RPMI8226 (cell line): ENCODE measurements at places on chromosomes 2 and 18.

GRCh38 chr2:42178335-42178734, 9.2 kb downstream of the EML4 start:
- DNase-seq = no peak

DNA sequence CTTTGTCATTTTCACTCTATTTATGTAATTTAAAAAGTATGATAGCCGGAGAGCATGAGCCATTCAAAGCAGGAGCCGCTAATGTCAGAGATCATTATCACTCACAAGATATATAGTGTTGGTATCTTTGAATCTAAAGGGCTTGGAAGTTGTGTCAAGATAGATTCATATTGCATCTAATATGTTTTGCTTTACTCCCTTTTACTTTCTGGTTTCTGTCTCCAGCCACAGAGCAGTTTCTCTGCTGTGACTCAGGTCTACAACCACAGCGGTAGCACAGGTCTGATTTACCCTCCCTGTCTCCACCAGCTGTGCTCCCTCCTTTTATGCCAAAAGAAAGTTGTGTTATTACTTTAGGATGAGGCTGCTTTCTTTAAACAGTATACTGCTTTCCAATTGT, 424.0 kb downstream of the ARHGAP15 start:
- no peak for DNase-seq

GRCh38 chr2:7933672-7934071, 748.2 kb upstream of the ID2 start:
- DNase-seq = no peak

DNA sequence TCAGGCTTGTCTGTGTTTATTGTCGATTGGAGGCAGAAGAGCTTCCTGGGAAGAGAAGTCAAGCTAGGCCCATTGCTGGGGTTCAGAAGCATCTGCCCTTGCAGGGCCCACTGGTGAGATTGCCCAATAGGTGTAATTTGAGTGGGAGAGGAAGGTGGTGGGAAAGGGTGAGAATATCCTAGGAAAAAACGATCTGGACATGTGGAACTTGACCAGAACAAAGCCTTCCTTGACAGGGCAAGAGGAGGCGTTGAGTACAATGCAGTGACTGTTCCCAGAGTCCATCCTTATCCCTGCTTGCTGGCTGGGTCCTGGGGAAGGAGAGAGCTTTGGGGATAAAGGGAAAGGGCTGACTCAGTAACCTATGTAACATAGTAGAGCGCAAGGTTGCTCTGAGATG, 27.1 kb downstream of the NABP1 start:
- no peak for DNase-seq

DNA sequence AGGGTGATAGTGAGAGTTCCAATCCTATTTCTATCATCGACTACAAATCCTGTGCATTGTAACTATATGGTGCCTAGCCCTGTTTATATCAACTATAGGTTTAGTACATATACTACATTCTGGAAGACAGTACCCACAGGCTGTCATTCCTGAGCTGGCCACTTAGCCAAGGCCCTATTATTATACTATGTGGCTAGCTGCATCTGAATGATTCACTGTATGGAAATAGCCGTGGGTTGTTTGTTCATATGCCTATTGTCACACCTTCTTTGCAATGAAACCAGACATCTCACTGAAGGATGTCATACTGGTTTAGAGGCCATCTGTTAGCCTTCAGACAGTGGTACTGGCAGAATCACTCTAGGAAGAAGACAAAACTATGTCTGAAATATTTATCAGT, 62.3 kb upstream of the FSIP2 start:
- DNase-seq = no peak

DNA sequence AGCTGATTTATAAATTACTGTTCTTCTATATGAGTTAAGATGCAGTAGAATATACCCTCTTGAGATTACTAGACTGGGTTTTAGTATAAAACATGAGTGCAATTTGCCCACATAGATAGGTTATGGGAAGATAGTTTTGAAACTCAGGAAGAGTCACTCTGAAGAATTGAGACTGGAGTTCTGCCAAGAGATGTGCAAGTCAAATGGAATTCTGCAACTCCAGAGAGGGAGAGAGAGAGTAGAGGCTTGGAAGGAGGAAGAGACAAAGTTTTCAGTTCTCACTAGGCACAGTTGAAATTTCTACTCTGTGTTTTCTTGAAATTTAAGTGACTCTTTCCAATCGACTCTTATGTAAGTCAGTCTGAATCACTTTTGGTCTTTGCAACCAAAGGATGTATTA, 878.8 kb downstream of the TSN start:
- DNase-seq = no peak

- no peak for DNase-seq
These were observed 5.4 kb upstream of the CHRNG start for GRCh38 chr2:232533944-232534710.
